ENCODE measurements at places on chromosomes 7 and 10. TPM values are rescaled to one million over a fixed set of nuclear protein-coding genes. Genes with fewer than 3 reads are reported as not detected.

The ELOVL3 gene
- total RNA-seq, result 5.5 TPM

The PIK3CG gene
- total RNA-seq, result 0.05 TPM

The POLR2J2 gene
- 6.2 TPM for total RNA-seq

The HOXA7 gene
- 15.0 TPM for total RNA-seq

The CARD11 gene
- 0.57 TPM for total RNA-seq

The CFAP58 gene
- total RNA-seq, result 0.91 TPM

The SAP25 gene
- 4.4 TPM for total RNA-seq

The NRG3 gene
- total RNA-seq, result not detected

The ELFN1 gene
- 4.4 TPM for total RNA-seq

The CPA2 gene
- total RNA-seq, result 1.5 TPM

The GHRHR gene
- not detected for total RNA-seq

The KLLN gene
- total RNA-seq, result 1.4 TPM

The CALU gene
- total RNA-seq, result 106 TPM

The TMEM236 gene
- 0.07 TPM for total RNA-seq

The NPC1L1 gene
- 0.15 TPM for total RNA-seq

- DNase-seq, result no peak
These were observed 109.2 kb upstream of the AGK start for GRCh38 chr7:141441837-141442627.

DNA sequence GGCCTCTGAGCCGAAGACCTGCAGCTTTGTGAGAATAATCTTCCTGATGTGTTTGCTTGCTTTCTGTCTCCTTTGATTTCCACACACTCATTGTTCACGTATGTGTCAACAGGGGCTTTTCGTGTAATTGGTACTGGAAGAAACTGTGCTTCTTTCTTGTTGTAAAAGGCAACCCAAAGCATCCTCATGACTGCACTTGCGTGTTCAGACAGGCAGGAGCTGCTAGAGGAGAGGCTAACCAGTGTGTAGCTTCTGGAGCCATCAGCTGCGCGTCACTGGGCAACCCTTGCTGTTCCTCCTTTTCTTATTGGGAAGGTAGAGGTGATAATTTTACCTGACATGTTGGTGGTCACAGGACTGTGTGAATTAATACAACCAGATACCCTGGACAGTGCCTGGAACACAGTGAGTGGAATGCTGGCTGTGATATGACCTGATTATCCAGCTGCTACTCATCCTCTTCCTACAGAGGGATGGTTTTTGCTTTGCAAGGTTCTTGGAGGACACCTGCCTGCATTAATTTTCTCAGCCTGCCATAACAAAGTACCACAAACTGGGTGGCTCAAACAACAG is 213.0 kb downstream of the ABCA13 start:
- DNase-seq, result no peak

DNA sequence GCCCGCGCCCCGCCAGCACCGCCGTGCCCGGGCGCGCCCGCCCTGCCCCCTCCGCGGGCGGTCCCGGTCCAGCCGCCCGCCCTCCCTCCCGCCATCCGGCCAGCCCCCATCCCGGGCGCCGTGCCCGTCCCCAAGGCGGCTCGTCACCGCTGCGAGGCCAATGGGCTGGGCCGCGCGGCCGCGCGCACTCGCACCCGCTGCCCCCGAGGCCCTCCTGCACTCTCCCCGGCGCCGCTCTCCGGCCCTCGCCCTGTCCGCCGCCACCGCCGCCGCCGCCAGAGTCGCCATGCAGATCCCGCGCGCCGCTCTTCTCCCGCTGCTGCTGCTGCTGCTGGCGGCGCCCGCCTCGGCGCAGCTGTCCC is at the start of gene HTRA1:
TSS of gene HTRA1 (plus strand) at position 187 of the 362 bp plus-strand sequence. CDS start at position 287, 100 bp downstream.
- no peak for DNase-seq

DNA sequence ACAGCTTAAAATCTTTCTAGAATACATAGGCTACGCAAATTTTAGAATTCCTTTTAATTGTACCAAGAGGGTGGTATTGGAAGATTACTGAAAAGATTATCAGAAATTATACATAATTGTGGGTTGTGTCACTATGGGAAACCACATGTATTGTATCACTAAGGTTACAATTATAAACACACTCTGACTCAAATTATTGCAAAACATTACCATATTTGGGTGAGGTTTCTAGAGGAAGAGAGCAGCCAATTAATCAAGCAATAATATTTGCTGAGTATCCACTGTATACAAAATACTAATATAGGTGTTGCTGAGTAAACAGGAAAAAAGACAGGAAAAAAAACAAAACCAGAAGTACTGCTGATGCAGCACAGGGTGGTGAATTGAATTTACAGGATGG is 3.1 kb upstream of the CAPZA2 start:
- DNase-seq, result no peak

GRCh38 chr10:88186335-88186734 is 322.9 kb downstream of the PTEN start:
- no peak for DNase-seq

GRCh38 chr7:53252539-53252938 is 217.1 kb downstream of the POM121L12 start:
- DNase-seq, result no peak

DNA sequence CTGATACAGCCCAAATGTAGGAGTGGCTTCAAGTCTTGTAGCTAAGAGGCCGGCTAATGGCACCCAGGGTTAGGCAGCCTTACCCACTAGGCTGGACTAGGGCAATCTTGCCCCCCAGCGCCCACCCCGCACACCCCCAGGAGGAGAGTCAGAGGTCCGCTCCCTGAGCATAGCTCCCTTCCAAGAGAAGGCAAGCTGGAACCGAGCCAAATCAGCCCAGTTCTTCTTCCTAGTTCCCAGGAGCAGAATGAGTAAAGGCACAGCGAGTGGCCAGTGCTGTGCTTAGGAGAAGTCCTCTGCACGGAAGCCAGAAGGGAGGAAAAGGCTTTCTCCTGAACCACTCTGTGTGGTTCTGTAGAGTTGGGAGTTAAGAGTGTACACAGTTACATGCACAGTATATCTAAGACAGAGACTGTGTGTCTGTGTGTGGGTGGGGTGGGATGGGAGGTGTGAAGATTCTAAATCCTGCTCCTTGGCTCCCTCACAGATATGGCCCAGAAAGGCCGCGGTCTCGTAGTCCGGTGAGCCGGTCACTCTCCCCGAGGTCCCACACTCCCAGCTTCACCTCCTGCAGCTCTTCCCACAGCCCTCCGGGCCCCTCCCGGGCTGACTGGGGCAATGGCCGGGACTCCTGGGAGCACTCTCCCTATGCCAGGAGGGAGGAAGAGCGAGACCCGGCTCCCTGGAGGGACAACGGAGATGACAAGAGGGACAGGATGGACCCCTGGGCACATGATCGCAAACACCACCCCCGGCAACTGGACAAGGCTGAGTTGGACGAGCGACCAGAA is 59.7 kb upstream of the PDCD4 start:
- no peak for DNase-seq

DNA sequence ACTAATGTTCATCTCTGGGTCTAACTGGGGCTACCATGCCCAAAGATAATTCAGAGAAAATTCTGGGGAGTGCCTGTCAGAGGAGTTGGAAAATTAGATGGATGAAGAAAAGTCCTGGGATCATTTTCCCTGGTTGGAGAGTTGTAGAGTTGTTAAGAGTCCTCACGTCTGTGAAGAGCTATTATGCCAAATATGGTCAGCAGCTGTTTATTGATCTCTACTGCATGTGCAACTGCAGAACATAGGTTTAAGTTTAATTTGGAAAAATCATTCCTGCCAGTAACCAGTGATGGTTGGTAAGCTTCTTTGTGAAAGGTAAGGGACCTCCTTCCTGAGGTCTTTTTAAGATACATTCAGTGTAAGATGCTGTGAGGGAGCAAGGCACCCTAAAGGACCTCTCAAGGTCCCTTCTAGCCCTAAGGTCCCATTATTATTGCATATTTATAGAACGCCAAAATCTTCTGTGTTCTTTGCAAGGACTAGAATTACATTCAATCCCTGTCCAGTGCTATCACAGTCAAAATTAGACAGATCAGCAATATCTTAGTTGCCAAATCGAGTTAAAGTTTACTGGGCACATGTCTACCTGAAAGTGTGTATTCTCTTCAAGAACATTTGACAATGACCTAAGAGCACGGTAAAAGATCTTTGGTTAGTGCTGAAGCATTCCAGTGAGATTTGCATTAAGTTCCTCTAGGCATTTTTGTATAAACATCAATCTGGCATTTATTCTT is 62.7 kb downstream of the VTI1A start:
- no peak for DNase-seq

DNA sequence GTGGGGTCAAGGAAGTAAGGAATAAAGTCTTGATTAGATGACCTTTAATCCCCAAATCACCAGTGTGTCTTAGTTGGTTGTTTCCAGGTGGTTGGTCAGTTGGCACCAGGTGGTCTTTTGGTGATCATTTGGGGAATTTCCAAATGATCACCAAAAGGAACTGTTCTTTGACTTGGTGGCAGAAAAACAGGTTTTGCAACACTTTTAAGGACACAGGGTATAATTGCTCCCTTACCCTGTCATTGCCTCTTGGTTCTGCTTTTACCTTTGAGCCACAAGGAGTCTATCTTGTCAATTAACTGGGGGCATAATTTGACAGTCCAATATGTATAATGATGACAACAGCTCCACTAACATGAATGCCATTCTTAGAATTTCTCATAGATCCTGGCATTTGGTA is 104.2 kb downstream of the ADK start:
- DNase-seq, result no peak

DNA sequence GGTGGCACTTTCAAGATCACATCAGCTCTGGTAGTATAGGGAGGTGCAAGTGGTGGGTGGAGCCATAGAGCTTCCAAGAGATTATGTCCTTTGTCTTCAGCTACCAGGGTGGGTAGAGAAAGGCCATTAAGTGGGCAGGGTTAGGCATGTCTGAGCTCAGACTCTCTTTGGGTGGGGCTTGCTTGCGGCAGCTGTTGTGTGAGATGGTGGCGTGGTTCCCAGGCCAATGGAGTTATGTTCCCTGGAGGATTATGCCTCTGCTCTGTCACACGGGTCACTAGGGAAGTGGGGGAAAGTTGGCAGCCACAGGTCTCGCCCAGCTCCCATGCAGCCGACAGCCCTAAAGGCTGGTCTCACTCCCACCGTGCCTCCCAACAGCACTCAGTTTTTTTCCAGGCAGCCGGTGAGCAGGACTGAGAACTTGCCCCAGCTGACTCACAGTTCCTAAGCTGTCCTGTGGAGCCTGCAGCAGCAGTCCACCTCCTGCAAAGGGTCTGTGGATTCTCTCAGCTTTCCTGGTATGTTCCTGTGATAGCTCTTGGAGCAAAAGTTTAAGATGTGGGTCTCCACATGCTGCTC is 459.0 kb downstream of the SH2D4B start:
- DNase-seq, result no peak

DNA sequence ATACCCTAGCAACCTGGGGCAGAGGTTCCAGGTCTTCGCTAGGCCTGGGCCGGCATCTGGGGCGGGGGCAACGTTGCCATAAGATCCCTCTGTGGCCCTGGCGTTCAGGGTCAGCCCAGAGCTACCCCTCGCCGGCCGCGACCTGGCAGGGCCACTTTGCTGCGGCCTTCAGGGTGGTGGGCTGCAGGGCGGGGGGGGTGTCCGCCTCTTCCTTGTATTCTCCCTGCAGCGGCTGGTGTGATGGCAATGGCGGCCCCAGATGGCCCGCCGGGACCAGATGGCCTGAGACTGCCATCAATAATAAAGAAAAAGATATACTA is 539.2 kb upstream of the POT1 start:
- no peak for DNase-seq

DNA sequence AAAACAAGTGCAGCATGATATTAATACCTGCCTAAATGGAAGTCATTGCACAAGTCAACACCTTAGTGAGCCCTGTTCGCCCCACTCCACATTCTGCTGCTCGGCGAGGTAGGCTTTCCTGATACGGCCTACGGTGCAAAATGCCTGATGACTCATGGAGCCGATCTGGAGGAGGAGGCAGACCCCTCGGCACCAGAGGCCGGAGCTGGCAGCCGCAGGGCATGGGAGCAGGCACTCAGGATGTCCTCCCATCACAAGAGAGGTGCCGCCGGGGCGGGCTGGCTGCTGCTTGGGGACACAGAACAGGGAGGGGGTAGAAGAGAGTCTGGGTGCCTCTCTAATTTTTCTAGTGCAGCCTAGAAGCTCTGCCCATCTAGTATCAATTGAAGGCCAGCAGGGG is 418.5 kb upstream of the MGMT start:
- no peak for DNase-seq

DNA sequence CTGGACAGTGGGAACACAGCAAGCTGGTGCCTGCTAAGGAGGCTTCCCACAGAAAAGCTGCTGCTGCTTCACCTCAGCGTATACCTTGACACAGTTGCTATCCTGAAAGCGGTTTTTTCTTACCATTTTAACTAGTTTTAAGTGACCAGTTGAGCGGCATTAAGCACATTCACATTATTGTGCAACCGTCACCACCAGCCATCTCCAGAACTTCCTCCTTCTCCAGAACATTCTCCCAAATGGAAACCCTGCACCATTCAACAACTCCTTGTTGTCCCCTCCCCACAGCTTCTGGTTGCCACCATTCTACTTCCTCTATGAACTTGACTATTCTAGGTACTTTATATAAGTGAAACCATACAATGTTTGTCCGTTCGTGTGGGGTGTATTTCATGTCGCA is 169.9 kb downstream of the SNX10 start:
- no peak for DNase-seq

- DNase-seq, result peak; percentile 23
These were observed 123.9 kb downstream of the CREB5 start for GRCh38 chr7:28536259-28536658.

GRCh38 chr10:128574581-128575210 is 448.5 kb upstream of the MKI67 start:
- no peak for DNase-seq

DNA sequence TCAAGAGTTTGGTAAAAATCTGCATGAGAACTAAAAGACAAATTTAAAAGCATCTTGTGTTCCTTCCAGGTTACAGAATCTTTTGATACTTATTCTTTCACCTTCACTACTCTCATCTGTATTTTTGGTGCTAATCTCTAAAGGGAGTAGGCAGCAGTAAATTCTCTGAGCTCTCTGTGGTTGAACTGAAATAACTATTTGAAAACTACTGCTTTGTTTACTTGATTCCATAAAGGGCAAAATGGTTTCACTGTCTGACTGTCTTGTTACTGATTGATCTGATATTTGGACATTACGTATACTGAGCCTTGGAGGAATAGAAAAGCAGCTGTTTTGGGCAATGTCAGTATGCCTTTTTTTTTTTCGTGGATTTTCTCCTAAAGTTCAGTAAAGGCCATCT is 103.3 kb downstream of the CHRM2 start:
- no peak for DNase-seq

DNA sequence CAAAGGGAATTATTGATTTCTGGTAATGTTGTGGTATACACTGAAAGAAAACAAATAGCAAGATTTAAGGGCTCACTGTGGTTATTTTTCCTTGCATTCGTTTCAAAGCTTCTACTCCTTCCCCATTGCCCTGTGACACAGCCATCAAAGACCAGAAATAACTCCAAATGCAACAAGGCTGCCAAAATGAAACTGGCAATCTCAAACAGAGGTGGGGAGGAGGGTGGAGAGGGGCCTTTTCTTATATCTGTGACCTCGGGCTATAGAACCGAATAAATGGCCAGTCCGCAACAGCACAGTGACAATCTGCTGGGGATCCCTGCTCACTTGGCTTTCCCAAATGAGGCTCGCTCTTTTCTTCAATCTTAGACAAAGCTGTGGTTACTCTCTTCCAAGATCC is 17.4 kb upstream of the SPOCK2 start:
- DNase-seq, result no peak
